ENCODE measurements at places on chromosomes 2 and 18. TPM values are rescaled to one million over a fixed set of nuclear protein-coding genes. Genes with fewer than 3 reads are reported as not detected.

Gene MLPH
- total RNA-seq = 33.8 TPM

DNA sequence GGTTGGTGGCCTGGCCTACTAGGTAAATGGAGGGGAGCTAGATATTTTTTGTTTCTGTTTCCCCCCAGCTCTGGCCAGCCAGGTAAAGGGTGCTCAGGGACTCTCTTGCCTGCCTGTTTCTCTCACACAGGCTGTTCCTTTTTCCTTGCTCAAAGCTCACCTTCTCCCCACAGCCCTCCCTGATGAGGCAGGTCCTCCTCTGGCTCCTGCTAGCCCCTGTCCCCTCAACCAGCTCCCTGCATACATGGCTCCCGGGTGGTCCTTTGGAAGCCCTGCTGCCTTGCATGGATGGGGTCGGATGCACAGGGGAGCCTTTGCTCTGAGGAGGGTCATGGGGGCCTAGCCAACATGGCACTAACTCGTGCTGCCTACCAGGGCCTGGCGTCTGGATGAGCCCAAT, 27.8 kb downstream of the DYSF start:
- DNase-seq = no peak
- H3K4me3 ChIP-seq = no peak overlapping the region
- peaks cover 5% of the 10 kb centered on the region for H3K36me3 ChIP-seq
- H3K27ac ChIP-seq = no peak overlapping the region
- no peaks in the 10 kb centered on the region for H3K27me3 ChIP-seq

- no peaks in the 10 kb centered on the region for H3K27me3 ChIP-seq
- peak overlapping the region; percentile 80 for H3K27ac ChIP-seq
- DNase-seq = no peak
- H3K4me3 ChIP-seq = no peak overlapping the region
- H3K36me3 ChIP-seq = no peaks in the 10 kb centered on the region
- peaks cover 49% of the 10 kb centered on the region for H3K4me1 ChIP-seq
These were observed 19.7 kb downstream of the GNLY start for GRCh38 chr2:85713836-85714235.

GRCh38 chr18:74652392-74652988, 54.8 kb downstream of the ZNF407 start:
- no peaks in the 10 kb centered on the region for H3K4me1 ChIP-seq
- H3K4me3 ChIP-seq = no peak overlapping the region
- no peak for DNase-seq
- H3K36me3 ChIP-seq = no peaks in the 10 kb centered on the region

Gene NAT8
- not detected for total RNA-seq

- H3K27me3 ChIP-seq = no peaks in the 10 kb centered on the region
- H3K4me3 ChIP-seq = no peak overlapping the region
- no peak for DNase-seq
- H3K36me3 ChIP-seq = no peaks in the 10 kb centered on the region
- H3K27ac ChIP-seq = peak overlapping the region; percentile 68
These were observed 8.4 kb downstream of the SCN7A start for GRCh38 chr2:166485558-166486178.

GRCh38 chr2:28662468-28663181, 89.0 kb upstream of the PPP1CB start:
- no peaks in the 10 kb centered on the region for H3K36me3 ChIP-seq
- H3K27ac ChIP-seq = peak overlapping the region; percentile 67
- no peak overlapping the region for H3K4me3 ChIP-seq
- DNase-seq = no peak
- H3K27me3 ChIP-seq = no peaks in the 10 kb centered on the region

Gene ECEL1
- not detected for total RNA-seq

- no peaks in the 10 kb centered on the region for H3K4me1 ChIP-seq
- no peaks in the 10 kb centered on the region for H3K27me3 ChIP-seq
- DNase-seq = no peak
- no peaks in the 10 kb centered on the region for H3K36me3 ChIP-seq
These were observed 224.5 kb downstream of the UXS1 start for GRCh38 chr2:105969552-105969951.

DNA sequence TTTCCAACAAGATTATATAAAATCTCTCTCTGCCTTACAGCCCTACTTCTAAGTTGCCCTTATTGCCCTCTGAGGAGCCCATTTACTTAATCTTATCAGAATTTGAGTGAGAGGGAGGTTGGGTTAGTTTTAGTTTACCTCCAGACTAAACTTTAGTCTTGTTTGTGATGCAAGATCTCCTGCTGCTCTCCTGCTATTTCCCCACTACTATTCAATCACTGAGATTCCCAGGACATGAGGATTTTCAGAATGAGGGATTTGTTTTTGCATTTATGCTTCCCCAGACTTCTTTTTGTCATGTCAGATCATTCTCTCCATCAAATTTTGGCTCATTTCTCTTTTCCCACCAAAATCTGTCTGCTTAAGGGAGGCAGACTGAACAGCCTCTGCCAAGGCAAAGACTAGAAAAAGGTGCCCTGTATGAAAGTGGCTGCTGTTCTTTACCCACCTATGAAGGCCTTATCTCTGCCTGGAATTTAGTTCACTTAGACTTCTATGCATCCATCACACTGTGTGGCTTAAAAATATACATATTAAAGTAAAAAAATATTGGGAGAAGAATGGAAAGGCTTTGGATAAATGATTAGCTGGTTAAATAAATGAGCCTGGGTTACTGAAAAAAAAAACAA, 401.3 kb downstream of the PID1 start:
- H3K4me1 ChIP-seq = no peaks in the 10 kb centered on the region
- no peak overlapping the region for H3K4me3 ChIP-seq
- no peak overlapping the region for H3K27ac ChIP-seq

- no peak for DNase-seq
- no peaks in the 10 kb centered on the region for H3K27me3 ChIP-seq
- H3K36me3 ChIP-seq = no peaks in the 10 kb centered on the region
- H3K4me1 ChIP-seq = no peaks in the 10 kb centered on the region
- H3K4me3 ChIP-seq = no peak overlapping the region
These were observed 344.6 kb upstream of the CHAC2 start for GRCh38 chr2:53422979-53423378.

GRCh38 chr2:39154944-39155343, 34.1 kb upstream of the SOS1 start:
- no peak overlapping the region for H3K27ac ChIP-seq
- H3K27me3 ChIP-seq = no peaks in the 10 kb centered on the region
- no peak overlapping the region for H3K4me3 ChIP-seq
- no peak for DNase-seq
- H3K4me1 ChIP-seq = no peaks in the 10 kb centered on the region
- no peaks in the 10 kb centered on the region for H3K36me3 ChIP-seq

- no peaks in the 10 kb centered on the region for H3K4me1 ChIP-seq
- H3K4me3 ChIP-seq = no peak overlapping the region
- H3K27me3 ChIP-seq = no peaks in the 10 kb centered on the region
- H3K27ac ChIP-seq = no peak overlapping the region
These were observed 34.2 kb upstream of the BAZ2B start for GRCh38 chr2:159650574-159650973.

- H3K27ac ChIP-seq = no peak overlapping the region
- no peaks in the 10 kb centered on the region for H3K4me1 ChIP-seq
- H3K36me3 ChIP-seq = no peaks in the 10 kb centered on the region
- H3K27me3 ChIP-seq = no peaks in the 10 kb centered on the region
These were observed 662.6 kb upstream of the FAM98A start for GRCh38 chr2:34261701-34262100.

DNA sequence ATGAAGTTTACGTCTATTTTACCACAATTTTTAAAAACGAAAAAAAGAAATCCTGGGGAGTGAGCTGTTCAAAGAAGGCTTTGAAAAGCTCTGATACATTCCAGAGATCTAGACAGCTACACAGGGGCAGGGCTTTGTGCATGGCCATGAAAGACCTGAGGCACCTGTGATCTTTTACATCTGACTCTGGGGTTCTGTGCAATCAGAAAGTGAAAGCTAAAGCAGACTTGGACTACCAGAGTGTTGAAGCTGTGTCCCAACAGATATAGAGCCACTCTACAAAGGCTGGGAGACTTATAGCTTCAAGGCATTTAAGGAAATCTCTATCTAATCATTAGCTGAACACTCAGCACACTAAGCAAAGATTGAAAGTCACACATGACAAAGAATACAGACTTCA, 34.1 kb downstream of the PARD6G start:
- no peak overlapping the region for H3K4me3 ChIP-seq
- no peak overlapping the region for H3K27ac ChIP-seq
- DNase-seq = no peak
- H3K27me3 ChIP-seq = no peaks in the 10 kb centered on the region

DNA sequence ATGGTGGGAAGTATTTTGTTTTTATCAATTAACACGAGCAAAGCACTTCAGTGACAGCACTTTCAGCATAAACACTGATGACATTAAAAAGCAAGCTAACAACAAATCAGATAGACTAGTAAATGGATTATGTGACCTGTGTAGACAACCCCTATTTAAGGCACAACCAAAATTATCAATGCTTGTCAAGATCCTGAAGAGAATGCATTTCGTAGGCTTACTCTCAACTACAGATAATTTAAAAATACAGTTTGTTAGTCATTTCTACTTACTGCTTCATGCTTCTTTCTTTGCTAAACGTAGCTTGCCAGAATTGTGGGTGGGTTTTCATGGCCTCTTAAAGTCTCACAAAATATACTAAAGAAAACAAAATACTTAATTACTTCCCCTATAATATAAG, 3.4 kb downstream of the CSRNP3 start:
- H3K36me3 ChIP-seq = no peaks in the 10 kb centered on the region
- H3K27ac ChIP-seq = no peak overlapping the region
- H3K4me1 ChIP-seq = peaks cover 29% of the 10 kb centered on the region
- no peak for DNase-seq

Gene KATNAL2
- total RNA-seq = 3.2 TPM

DNA sequence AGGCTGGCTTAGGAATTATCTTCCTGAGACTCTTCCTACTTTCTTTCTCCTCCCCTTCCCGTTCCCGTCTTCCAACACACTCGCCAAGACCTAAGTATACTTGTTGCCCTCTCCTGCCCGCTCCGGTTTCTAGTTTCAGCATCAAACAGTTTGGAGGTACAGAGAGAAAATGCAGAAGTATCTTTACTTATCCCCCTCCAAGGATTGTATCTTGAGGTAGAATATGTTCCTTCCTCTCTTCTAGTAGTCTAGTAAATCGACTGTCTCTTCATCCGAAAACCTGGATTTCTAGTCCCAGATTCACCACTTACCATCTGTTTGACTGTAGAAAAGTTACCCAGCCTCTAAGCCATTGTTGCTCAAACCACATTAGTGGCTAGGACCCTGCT, 755 bp downstream of the EIF4E2 start:
- H3K4me3 ChIP-seq = peak overlapping the region; percentile 95
- H3K36me3 ChIP-seq = no peaks in the 10 kb centered on the region
- H3K4me1 ChIP-seq = peaks cover 30% of the 10 kb centered on the region

DNA sequence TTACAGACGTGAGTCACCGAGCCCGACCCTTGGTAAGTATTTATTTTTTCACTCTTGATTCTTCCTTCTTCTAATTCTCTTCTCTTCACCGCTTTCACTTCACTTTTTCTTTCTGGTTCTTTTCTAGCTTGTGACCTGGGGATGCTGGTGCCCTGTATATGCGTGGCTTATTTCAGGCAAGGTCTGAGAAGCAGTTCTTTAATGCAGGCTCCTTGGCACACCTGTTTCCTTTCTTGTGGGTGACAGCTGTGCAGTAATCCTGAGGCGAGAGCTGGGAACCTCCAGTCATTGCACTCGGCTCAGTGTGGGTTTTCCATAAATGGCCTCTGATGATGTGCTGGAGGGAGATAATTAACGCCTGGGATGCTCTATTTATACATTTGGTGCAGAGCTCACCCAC, 193.8 kb downstream of the TSN start:
- no peaks in the 10 kb centered on the region for H3K4me1 ChIP-seq
- H3K27ac ChIP-seq = no peak overlapping the region
- no peak for DNase-seq

DNA sequence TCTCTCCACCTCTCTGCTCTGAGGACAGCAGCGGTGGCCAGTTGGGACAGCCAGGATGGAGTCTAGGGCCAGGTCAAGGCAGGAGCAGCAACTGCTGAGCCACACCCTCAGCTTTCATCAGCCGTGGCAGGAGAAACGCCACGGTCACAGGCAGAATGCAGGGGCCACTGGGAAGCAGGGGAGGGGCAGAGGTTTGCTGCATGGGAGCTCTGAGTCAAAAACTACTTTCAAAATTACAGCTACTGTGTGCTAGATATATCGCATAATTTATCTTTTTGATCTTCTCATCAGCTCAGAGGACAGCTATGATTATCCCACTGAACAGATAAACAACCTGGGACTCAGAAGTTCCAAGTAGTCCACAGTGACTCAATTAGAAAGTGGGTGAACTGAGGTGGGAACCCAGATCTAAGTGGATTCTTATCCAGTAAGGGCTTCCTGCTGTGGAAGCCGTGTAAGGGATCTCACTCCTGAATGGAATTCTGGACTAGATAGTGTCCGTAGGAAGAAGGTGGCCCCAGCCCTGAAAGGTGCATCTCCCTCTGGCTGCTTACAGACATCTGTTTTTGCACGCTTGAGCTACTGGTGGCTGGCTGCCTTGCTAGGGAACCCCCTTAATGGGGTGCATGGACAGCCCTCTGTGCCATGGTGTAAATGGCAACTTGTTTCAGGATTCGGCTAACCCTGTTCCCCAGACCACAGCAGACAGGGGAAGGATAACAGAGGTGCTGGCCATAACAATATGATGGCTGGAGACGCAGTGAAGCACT, 194.6 kb upstream of the SMAD2 start:
- H3K36me3 ChIP-seq = no peaks in the 10 kb centered on the region
- no peaks in the 10 kb centered on the region for H3K4me1 ChIP-seq
- H3K27me3 ChIP-seq = no peaks in the 10 kb centered on the region
- H3K4me3 ChIP-seq = no peak overlapping the region
- no peak for DNase-seq
- H3K27ac ChIP-seq = no peak overlapping the region

GRCh38 chr2:159285929-159286708, at the start of gene WDSUB1:
Gene WDSUB1, minus strand, starts transcription at chr2:159286703. Its CDS starts 3,634 bp downstream, at chr2:159283069.
- H3K36me3 ChIP-seq = peaks cover 13% of the 10 kb centered on the region
- peaks cover 3% of the 10 kb centered on the region for H3K4me1 ChIP-seq
- no peaks in the 10 kb centered on the region for H3K27me3 ChIP-seq
- DNase-seq = peak; percentile 69
- peak within 1 kb of the TSS; percentile 89 for H3K4me3 ChIP-seq

GRCh38 chr18:69897397-69898108, 50.1 kb downstream of the CD226 start:
- no peaks in the 10 kb centered on the region for H3K4me1 ChIP-seq
- H3K27me3 ChIP-seq = no peaks in the 10 kb centered on the region
- no peak overlapping the region for H3K4me3 ChIP-seq
- H3K36me3 ChIP-seq = no peaks in the 10 kb centered on the region
- H3K27ac ChIP-seq = no peak overlapping the region

DNA sequence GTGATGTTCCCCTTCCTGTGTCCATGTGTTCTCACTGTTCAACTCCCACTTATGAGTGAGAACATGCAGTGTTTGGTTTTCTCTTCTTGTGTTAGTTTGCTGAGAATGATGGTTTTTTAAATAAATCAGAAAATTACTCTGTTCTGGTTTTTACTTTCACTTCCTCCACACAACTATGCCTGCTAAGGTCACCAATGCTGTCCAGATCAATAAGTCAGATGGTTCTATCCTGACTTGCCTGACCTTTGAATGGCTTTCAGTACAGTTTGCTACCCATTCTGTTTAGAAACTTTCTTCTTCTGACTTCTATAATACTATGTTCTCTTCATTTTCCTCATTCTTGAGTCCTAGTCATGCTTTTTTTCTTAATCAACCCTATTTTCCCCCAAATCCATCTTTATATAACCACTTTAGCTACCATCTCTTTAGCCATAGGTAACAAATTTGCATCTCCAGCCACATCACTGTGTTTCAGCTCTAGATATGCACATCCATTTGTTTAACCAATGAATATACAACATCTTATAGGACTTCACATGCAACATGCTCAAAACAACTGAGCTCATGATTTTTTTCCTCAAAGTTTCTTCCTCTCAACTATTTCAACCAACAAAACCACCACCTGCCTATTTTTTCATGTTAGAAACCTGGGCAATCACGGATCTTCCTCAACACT, 58.8 kb upstream of the SLC38A11 start:
- no peak for DNase-seq
- no peaks in the 10 kb centered on the region for H3K36me3 ChIP-seq
- no peaks in the 10 kb centered on the region for H3K27me3 ChIP-seq
- H3K27ac ChIP-seq = no peak overlapping the region
- H3K4me3 ChIP-seq = no peak overlapping the region

Gene ELOA2
- not detected for total RNA-seq

Gene UGT1A8
- 0.11 TPM for total RNA-seq

Measured in heart right ventricle (tissue), 16 donors.